ENCODE measurements at places on chromosomes 1 and 21.

GRCh38 chr1:246617156-246617555 lies 50.9 kb downstream of the CNST start:
- no peak for DNase-seq

DNA sequence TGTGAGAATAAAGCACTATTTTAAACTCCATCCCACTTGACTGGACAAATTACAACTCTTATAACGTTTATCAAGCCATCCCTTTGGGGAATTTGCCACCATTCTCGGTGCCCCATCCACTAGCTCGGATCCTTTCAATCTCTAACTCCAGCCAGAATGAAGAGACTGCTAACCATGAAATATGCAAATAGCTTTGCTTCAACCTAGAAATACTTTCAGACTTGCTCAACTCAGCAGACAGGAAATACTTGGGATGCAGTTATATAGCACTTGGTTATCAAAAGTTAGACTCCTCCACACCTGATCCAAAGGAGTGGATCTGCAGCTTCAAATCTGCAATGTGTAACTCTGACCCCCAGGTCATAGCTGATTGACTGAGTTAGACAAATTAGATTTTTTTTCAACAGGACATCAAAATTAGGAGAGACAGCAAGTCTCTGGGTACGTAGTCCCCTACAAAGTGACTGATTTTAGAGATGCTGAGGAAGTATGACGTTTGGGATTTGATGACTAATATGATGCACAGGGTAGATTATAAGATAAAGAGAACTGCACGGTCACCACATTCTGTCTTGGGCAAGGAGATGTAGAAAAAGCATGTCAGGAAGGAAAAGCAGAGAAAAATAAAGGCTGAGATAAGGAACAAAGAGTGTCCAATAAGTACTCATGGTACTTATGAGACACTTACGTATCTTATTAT lies 496.0 kb downstream of the AGBL4 start:
- no peak for DNase-seq

- no peak for DNase-seq
Measured at GRCh38 chr1:156414461-156415064, 45.6 kb downstream of the RHBG start.

DNA sequence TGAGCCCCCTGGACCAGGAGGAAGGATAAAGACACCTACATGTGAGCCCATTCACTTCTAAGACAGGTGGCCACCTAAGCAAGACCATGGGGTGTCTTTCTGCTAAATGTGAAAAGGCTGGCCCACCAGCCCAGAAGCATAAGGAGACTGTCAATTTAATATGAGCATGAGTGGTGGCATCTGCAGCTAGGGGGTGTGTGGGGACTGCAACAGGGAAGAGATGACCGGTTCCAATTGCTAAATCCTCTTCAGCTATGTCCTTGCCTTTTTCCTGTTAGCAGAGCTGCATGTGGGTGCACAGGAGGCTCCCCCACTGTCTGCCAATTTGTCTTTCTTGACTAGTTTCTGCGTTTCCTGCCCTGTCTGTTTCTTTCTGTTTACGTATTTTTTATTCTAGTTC lies 22.3 kb upstream of the BMP8A start:
- DNase-seq, result no peak

DNA sequence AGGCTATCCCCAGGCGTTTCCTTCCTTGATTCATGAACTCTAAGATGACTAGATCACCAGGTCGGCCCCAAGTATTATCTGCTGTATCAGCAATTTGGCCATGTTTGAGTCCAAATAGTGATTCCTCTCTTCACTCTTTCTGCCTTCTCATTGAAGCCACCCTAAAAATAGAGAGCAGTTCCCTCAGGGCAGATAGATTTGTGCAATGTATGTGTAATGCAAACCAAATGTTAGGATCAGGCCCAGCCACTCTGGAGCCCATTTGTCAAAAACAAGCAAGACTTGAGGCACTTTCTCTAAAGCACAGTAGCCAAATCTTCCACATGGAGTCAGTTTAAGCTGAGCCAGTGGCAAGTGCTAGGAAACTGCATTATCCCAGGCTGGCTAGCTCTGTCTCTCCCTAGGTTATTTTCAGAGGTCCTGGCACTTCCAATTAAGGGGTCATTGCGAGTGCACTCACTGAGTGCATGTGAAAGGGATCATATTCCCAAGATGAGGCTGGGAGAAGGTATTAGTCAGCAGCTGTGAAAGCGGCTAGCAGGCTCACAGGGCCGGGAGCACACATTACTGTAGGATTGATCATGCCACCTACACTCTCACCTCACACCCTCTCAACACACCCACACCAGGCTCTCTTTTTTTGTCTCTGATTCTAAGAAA lies 97.9 kb upstream of the RAB3GAP2 start:
- no peak for DNase-seq

GRCh38 chr21:36693489-36694030 lies 5.4 kb upstream of the SIM2 start:
- no peak for DNase-seq

DNA sequence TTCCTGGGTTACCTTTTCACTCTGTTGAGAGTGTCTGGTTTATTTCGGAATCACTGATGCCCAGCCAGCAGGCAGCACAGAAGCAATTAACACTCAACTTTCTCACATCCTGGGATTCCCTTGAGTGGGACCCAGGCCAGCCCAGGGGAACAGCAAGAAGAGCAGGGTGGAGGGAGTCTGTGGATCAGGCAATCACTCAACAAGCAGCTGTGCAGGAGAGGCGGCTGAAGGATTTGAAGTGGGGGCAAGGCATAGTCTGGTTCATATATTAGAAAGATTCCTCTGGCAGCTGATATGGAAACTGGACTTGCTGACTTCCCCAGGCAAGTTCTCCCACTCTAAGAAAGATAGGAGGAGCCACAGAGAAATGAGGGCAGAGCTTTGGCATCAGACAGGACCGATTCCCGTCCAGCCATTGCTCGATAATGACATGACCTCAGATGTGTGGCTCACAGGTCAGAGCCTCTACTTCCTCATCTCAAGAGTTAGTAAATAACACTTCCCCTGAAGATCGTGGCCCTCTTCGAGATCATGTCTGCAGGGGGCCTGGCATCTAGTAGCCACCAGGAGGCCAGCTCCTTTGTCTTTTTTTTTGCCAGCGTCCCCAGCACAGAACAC lies 12.4 kb downstream of the EPHA8 start:
- DNase-seq, result no peak

GRCh38 chr1:39332291-39332690 lies 127.8 kb downstream of the MACF1 start:
- no peak for DNase-seq

DNA sequence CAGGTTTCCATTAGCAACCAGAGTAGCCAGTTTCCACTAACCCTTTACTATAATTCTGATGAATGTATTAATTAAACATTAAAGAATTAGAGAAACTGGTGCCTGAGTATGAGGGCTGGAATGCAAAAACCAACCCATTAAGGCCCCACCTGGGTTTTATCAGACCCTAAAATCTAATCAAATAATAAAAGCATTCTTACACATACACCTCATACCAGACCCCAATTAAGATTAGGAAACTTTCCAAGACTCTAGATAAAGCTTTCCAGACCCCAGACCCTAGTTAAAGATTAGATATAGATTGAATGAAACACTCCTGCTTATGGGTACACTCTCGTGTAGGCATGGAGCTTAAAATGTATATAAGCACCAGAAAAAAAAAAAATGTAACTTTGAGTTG lies 581.3 kb upstream of the BEND5 start:
- DNase-seq, result no peak

DNA sequence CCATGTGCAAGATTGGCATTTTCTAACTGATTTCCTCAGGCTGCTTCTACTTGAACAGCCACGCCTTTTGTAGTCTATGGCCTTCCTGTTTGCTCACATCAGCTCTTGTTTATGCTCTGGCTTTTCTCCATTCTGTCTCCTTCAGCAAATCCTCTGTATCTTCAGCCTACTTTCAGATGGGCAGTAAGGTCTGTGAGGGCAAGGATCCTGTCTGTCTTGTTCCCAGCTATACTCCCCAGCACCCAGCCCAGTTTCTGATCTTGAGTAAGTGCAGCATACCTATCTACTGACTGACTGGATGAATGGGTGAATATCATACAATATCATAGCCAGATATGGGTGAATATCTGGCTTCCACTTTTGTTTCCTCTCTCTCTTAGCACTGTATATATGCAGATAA lies 438.1 kb downstream of the LMO4 start:
- no peak for DNase-seq

- no peak for DNase-seq
Measured at GRCh38 chr1:229221106-229222019, 49.5 kb upstream of the RAB4A start.

GRCh38 chr1:162536511-162536910 lies 25.0 kb upstream of the UAP1 start:
- DNase-seq, result peak; percentile 32

DNA sequence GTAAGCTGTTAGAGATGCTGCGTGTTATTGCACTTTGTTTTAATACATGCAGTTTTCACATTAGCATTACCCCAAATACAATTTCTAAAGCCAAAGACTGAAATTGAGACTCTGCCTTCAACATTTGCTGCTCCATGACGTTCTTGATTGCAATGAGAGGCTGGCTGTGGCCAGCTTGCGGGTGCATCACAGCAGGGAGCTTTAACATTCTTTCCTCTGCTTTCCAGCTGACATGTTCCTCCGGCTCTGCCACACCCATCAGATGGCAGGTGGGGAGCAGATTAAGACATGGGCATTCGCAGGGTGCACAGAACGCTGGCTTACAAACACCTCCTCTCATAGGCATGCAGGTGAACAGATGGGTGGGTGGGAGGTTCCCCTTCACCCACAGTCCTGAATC lies 314.1 kb downstream of the DISC1 start:
- DNase-seq, result no peak

DNA sequence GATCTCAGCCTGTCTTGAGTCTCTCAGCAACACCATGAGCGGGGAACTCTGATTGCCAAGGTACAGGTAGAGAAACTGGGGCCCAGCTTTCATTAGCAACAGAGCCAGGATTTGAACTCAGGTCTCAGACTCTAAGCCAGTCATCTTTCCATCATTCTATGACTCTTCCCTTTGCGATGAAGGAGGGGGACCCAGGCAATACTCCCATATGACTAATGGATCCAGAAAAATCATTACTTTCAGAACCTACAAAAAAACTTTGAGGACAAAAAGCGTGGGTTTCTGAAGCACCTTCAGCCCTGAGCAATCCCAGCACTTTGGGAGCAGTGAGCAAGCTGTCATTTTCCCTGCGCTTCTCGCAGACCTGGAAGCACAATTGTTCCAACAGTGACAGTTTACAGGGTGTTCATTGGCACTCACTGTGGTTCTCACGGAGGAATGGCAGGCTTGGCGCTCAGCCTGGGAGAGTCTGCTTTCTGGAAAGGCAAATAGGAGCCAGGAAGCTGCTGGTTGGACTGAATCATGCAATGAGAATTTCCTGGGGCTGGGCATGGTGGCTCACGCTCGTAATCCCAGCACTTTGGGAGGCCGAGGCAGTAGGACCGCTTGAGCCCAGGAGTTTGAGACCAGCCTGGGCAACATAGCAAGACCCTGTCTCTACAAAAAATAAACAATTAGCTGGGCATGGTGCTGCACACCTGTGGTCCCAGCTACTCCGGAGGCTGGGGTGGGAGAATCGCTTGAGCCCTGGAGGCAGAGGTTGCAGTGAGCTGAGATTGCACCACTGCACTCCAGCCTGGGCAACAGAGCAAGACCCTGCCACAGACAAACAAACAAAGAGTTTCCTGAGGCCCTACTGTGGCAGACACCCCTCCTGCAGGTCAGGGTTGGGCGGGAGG lies 40.1 kb downstream of the SLC2A7 start:
- no peak for DNase-seq

- DNase-seq, result no peak
Measured at GRCh38 chr21:38726482-38726881, 79.2 kb upstream of the ETS2 start.

DNA sequence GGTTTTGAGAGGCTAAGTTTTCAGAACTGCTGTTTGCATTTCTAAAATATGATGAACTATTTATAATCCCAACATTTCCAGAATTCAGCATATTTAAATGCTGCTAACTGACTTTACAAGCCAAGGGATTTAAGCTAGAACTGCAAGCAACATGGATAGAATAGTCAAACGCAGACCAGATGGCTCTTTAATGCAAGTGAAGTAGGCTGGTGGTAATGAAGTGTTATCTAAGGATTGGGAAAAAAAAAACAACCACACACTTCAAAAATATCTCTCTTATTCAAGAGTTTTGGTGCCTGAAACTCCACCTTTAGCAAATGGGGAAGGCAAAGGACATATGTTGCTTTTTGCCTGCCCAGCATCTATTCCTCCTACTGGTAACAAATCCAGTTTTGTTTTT lies 20.9 kb upstream of the SSX2IP start:
- DNase-seq, result no peak

GRCh38 chr21:37257511-37257966 lies 9.6 kb downstream of the VPS26C start:
- DNase-seq, result peak; percentile 34

- DNase-seq, result no peak
Measured at GRCh38 chr1:236458996-236459395, 64.8 kb upstream of the LGALS8 start.

- DNase-seq, result no peak
Measured at GRCh38 chr1:230291731-230292620, 134.2 kb downstream of the PGBD5 start.

DNA sequence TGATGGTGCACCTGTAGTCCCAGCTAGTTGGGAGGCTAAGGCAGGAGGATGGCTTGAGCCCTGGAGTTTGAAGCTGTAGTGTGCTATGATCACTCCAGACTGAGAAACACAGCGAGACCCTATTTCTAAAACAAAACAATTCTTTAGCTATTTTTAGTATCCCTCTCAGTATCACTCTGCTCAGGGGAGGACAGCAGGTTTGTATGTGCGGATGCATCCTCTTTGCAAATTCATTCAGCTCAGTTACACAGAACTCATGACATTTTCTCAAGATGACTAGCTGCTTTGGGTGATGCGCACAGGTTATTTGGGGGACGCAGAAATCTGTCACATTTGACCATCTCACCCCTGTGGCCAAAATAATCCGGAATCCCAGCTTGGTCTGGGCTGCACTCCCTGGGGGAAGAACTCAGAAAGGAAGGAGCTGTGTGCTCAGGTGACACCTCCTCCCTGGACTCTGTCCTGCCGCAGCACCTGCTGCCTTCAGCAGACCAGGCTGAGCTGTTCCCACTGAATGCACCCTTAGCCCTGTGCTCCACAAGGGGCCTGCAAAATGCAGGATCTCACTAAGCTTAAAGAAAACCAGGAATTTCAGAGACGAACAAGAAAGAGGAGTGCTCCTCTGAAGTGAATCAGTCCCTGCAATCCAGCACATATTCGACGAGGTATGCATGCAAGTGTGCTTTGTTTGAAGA lies 89.5 kb upstream of the PGBD5 start:
- DNase-seq, result no peak

- no peak for DNase-seq
Measured at GRCh38 chr1:94068999-94069918, 51.7 kb downstream of the ABCA4 start.

DNA sequence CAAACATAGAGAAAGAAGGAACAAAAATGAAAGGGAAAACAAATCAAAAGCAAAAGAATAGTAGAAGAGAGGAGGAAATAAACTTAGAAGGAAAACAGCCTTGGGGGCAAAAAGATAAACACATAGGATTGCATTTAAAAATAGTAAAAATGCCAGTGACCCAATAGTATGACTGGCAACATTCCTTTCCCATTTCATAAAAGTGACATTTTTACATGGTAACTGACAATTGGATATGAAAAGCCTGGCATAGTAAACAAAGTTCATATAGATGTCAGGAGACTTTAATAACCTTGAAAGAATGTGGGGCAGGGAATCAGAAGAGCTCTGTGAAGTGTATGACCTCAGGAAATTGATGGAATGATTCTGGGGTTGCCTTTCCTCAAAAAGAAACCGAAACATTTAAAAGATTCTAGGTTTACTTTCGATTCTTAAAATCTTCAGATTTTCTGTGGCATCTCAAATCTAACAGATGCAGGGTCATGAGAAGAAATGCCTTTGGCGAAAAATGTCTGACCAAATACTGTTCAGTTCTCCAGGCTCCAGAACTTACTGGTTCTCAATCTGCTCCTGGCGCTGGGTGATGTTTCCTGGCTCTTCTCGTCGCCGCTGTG lies 33.7 kb downstream of the SPTA1 start:
- DNase-seq, result no peak

All from activated CD4-positive, alpha-beta T cell treated with anti-CD3 and anti-CD28 coated beads, Interleukin-2, Interleukin-4, amounts not matched to agents 100 ng/mL and 50 ng/mL, durations not matched to agents 16 hours and 8 hours (primary cell).